ENCODE measurements at places on chromosomes 2 and 18.

- DNase-seq: no peak
Measured at GRCh38 chr2:224033601-224034000, 5.5 kb downstream of the SERPINE2 start.

DNA sequence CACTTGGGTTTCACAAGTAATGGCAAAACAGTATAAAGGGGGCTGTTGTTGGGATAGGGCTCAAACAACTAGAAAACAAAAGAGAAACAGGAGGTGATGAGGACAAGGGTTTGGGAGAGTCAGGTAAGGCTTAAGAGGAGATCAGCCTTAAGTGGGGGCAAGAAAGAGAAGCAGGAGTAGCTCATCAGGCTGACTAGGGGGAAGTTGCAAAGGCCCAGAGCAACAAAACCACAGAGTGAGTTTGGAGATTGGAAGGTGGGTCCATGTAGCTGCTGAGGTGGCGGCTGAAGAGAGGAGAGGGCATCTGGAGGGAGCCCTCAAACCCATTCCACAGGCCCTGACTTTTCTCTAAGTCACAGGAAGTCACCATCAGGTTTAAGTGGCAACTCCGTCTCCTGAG is 126.0 kb downstream of the MREG start:
- DNase-seq: no peak

- DNase-seq: no peak
Measured at GRCh38 chr2:188333751-188334524, 42.3 kb downstream of the GULP1 start.

GRCh38 chr2:219287580-219288265 is 8.6 kb downstream of the DNAJB2 start:
- DNase-seq: no peak

GRCh38 chr2:165414187-165414586 is 55.3 kb upstream of the CSRNP3 start:
- no peak for DNase-seq

DNA sequence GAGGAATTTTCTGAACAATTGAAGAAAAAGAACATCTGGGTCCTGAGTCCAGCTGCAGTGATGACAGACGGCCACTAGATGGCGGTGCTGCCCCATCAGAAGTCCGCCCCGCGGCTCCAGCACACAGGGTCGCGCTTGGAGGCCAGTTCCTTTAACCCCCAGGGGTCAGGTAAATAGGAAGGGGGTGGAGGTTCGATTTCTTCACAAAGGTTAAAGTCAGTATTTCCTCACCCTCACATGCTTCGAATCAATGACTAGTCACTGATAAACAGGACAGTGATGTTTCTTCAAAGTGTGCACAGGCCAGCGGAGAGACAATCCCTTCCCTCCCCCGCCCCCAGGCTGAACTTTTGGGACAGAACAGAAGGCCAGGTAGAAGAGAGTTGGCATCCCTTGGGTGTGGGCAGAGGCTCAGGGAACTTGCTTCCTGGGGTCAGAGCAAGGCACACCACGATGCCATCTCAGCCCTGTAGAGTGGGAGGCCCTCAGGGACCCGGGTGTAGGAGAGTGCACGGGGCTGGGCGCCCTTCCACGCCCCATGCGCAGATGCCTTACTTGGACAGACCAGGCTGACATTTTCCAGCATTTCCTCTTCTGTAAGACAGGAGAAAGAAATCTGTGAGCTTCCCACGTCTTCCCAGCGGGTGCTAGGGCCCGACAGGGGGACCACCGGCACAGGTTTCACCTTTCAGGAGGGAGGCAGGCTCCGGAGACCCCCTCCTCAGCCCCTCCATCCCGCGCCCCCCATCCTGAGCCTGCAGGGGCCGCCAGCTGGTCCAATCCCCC is 722 bp downstream of the APOB start:
- no peak for DNase-seq
